ENCODE measurements at places on chromosomes 16 and 17. TPM values are rescaled to one million over a fixed set of nuclear protein-coding genes. Genes with fewer than 3 reads are reported as not detected.

DNA sequence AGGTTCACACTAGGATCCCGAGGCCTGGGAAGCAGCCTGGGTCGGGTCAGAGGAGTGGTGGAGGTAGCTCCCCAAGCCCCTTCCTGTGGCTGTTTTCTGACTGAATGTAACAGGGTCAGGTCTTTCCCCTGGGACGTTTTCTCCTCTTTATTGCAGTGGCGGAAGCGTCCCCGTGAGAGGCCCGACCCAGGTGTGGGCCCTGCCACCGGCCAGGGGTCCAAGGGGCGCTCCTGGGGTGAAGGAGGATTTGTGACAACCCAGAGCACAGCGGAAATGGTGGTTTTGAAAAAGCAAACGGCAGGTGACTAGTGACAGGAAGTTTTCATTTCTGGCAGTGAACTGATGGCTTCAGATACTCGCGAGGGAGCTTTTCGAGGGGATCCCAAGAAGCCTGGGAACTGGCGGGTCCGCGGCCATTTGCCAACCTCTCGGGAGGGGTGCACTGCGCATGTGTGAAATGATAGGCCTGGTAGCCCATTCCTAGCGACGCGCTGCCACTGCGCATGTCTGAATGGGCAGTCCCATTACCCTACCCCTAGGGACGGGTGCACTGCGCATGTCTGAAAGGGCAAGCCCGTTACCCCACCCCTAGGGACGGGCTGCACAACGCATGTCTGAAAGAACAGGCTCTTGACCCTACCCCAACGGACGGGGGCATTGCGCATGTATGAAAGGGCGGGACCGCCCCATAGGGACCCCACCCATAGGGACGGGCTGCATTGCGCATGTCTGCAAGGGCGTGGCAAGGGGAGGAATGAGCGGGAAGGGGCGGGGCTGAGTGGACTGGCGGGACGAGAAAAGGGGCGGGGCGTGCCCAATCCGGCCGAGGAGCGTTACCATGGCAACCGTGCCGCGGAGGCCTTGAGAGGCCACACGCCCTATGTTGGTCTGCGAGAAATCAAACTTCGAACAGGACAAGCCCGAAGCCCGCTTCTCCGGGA is 1747.9 kb downstream of the TP53TG3F start:
- no peak for DNase-seq
- H3K4me3 ChIP-seq = no peak overlapping the region
- no peak overlapping the region for H3K27ac ChIP-seq
- peaks cover 5% of the 10 kb centered on the region for H3K27me3 ChIP-seq
- peaks cover 60% of the 10 kb centered on the region for H3K36me3 ChIP-seq
- H3K4me1 ChIP-seq = no peaks in the 10 kb centered on the region

DNA sequence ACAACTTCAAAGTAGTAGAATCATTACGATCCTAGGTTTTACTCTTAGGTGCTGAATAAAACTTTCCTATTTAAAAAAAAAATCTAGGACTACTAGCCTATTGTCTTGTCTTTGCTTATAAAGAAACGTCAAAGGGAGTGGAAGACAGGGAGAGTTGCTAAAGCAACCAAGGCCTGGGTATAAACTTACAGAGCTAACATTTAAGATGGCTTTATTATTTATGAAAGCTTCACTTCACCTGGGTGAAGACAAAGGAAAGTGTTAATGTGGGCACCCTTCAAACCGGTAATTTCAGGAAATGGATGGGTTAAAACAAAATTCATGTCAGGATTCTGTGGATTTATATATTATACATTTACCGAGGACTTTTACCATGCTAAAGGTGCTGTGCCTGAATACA is 2.5 kb downstream of the DUSP14 start:
- no peak for DNase-seq
- peak overlapping the region; percentile 93 for H3K4me3 ChIP-seq
- H3K4me1 ChIP-seq = peaks cover 52% of the 10 kb centered on the region
- H3K27me3 ChIP-seq = peaks cover 3% of the 10 kb centered on the region

The PRCD gene
- 4.5 TPM for total RNA-seq

GRCh38 chr17:36705874-36706731 is 104.7 kb downstream of the MRM1 start:
- H3K4me3 ChIP-seq = no peak overlapping the region
- no peak overlapping the region for H3K27ac ChIP-seq
- H3K4me1 ChIP-seq = 0 out of 2 replicates have a peak, but pooled peaks cover 3% of the 10 kb centered on the region
- peak; percentile 70 for DNase-seq
- no peaks in the 10 kb centered on the region for H3K36me3 ChIP-seq
- H3K27me3 ChIP-seq = peaks cover 44% of the 10 kb centered on the region

GRCh38 chr17:32826076-32826475 is 50.8 kb downstream of the MYO1D start:
- H3K36me3 ChIP-seq = no peaks in the 10 kb centered on the region
- no peaks in the 10 kb centered on the region for H3K27me3 ChIP-seq
- no peak overlapping the region for H3K4me3 ChIP-seq
- DNase-seq = no peak
- peaks cover 2% of the 10 kb centered on the region for H3K4me1 ChIP-seq
- no peak overlapping the region for H3K27ac ChIP-seq

The CHAD gene
- not detected for total RNA-seq

DNA sequence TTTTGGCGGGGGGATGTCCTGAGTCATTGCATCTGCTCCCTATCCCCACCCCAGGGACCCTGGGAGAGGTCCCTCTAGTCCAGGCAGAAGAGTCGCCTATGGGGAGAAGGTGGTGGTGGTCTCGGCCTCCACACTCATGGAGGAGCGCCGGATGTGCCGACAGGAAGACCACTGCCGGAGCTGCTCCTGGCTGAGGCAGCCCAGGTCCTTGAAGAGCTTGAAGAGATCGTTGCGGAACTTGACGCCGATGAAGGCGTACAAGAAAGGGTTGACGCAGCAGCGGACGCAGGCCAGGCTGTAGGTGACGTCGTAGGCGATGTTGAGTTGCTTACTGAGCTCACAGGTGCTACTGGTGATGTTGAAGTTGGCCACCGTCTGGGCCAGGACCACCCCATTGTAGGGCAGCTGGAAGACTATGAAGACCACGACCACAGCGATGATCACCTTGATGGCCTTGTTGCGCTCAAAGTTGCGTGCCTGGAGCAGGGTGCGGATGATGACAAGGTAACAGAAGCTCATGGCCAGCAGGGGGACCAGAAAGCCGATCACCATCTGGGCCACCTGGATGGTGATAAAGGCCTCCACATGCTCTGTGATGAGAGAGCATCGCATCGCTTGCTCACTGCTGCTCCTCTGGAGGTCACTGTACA is 10.5 kb downstream of the CCR7 start:
- H3K27me3 ChIP-seq = peaks cover 5% of the 10 kb centered on the region
- no peak overlapping the region for H3K27ac ChIP-seq
- DNase-seq = peak; percentile 6

The TMC8 gene
- 3.1 TPM for total RNA-seq

The EFNB3 gene
- 14.5 TPM for total RNA-seq

The ASIC2 gene
- 2.7 TPM for total RNA-seq

DNA sequence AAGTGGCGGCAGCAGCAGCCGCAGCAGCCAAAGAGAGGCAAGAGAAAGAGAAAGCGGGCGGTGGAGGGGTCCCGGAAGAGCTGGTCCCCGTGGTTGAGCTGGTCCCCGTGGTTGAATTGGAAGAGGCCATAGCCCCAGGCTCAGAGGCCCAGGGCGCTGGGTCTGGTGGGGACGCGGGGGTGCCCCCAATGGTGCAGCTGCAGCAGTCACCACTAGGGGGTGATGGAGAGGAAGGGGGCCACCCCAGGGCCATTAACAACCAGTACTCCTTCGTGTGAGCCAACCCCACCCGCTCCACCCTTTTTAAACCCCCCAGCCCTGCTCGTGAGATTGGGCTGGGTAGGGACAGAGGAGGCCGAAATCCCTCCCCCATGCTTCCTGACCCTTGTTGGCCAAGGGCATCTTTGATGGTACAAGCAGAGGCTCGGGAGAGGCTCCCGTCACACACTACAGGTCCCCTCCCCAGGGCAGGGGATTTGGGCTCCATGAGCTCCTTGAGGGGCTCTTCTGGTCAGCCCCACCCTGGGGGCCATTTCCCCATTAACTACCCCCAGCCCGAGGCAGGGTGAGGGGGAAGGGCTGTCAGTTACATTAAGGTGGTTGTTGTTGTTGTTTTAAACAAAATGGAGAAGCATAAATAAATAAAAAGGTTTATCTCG is 4.6 kb upstream of the ATP2A1 start:
- peaks cover 22% of the 10 kb centered on the region for H3K36me3 ChIP-seq
- DNase-seq = peak; percentile 77
- H3K4me3 ChIP-seq = no peak overlapping the region
- H3K27ac ChIP-seq = no peak overlapping the region
- H3K4me1 ChIP-seq = peaks cover 10% of the 10 kb centered on the region
- H3K27me3 ChIP-seq = no peaks in the 10 kb centered on the region

GRCh38 chr16:47562366-47562765 is 101.2 kb downstream of the PHKB start:
- H3K27me3 ChIP-seq = no peaks in the 10 kb centered on the region
- H3K4me3 ChIP-seq = no peak overlapping the region
- H3K36me3 ChIP-seq = peaks cover 8% of the 10 kb centered on the region
- DNase-seq = no peak

The PDP2 gene
- total RNA-seq = 27.0 TPM

DNA sequence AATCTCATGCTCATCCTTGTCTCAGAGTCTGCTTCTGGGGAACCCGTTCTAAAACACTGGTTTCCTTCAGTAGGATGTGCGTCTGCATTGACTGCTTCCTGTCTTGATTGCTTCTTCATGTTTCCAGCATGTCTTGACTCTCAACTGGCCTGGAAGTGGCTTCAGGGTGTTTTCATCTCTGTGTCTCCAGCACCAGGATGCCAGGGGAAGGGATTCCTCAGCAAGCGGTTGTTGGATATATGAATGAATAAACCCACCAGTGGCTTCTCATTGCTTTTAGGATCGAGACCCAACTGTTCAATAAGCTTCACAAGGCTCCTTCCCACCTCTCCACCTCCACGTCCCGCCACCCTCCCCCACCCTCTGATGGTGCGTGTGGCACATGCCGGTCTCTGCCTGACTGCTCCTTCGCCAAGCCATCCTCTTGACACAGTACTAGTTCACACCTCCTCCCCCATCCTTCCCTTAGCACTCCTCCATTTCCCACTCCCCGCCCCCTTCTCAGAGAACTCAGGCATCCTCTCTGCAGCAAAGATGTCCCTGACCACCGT is 14.1 kb upstream of the TNS4 start:
- H3K4me1 ChIP-seq = peaks cover 20% of the 10 kb centered on the region
- H3K4me3 ChIP-seq = no peak overlapping the region
- H3K36me3 ChIP-seq = no peaks in the 10 kb centered on the region
- H3K27ac ChIP-seq = no peak overlapping the region
- no peaks in the 10 kb centered on the region for H3K27me3 ChIP-seq
- DNase-seq = no peak

The CACNA1G gene
- total RNA-seq = 6.7 TPM

- DNase-seq = peak; percentile 66
- H3K36me3 ChIP-seq = no peaks in the 10 kb centered on the region
Measured at GRCh38 chr17:8173056-8173870, 2.9 kb downstream of the TMEM107 start.

- no peak overlapping the region for H3K27ac ChIP-seq
- H3K36me3 ChIP-seq = no peaks in the 10 kb centered on the region
- no peaks in the 10 kb centered on the region for H3K27me3 ChIP-seq
- H3K4me1 ChIP-seq = no peaks in the 10 kb centered on the region
- DNase-seq = no peak
- no peak overlapping the region for H3K4me3 ChIP-seq
Measured at GRCh38 chr17:1509290-1509881, 7.0 kb downstream of the INPP5K start.

GRCh38 chr17:33014751-33015150 is 23.1 kb downstream of the SPACA3 start:
- no peak overlapping the region for H3K4me3 ChIP-seq
- H3K36me3 ChIP-seq = no peaks in the 10 kb centered on the region
- H3K27me3 ChIP-seq = peaks cover 6% of the 10 kb centered on the region
- no peak for DNase-seq
- H3K27ac ChIP-seq = no peak overlapping the region
- H3K4me1 ChIP-seq = no peaks in the 10 kb centered on the region

DNA sequence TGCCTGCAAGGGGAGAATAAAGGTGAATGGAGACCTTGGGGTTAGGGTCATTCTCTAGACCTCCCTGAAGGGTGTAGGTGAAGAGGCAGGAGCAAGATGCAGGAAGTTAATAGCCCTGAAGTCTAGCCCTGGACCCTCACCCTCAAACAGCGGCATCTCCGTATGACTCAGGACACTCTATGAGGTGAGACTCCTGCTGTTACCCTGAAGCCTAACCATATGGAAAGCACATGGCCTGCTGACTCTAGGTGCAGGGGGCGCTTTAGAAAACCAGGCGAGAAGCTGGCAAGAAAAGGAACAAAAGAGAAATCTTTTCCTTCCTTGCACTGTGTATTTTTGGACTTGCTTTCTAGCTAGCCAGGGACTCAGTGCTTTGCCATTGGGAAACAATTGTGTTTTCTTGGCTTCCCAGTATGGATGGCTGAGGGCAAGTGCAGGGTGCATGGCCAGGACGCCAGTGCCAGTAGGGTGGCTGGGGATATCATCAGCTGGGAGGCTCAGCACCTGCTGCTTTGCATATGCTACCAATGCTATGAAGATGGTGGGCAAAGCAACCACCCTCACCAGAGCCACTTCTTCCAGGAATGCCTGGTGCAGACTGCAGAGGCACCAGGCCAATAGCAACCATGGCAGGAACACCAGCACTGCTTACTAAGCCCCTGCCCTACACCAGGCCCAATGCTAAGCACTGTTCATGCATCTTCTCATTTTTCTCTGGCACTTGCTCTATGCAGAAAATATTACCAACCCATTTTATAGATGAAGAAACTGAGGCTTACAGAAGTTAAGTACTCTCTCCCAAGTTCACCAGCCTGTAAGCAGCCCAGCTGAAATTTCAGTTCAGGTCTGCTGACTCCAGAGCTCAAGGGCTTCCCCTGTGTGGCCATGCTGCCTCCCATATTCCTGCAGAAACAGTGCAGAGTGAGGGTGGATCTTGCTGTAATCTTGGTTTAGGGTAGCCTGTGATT is 425.1 kb downstream of the SLC39A11 start:
- no peak overlapping the region for H3K27ac ChIP-seq
- DNase-seq = no peak
- no peak overlapping the region for H3K4me3 ChIP-seq
- H3K4me1 ChIP-seq = peaks cover 14% of the 10 kb centered on the region

The KLHL11 gene
- total RNA-seq = 14.7 TPM

- no peak for DNase-seq
- H3K4me1 ChIP-seq = peaks cover 12% of the 10 kb centered on the region
- H3K27me3 ChIP-seq = peaks cover 34% of the 10 kb centered on the region
- H3K4me3 ChIP-seq = no peak overlapping the region
- no peaks in the 10 kb centered on the region for H3K36me3 ChIP-seq
Measured at GRCh38 chr17:43709210-43709609, 47.5 kb upstream of the MEOX1 start.

GRCh38 chr16:586047-586644 is 3.7 kb upstream of the RAB40C start:
- peaks cover 19% of the 10 kb centered on the region for H3K4me1 ChIP-seq
- peaks cover 38% of the 10 kb centered on the region for H3K27me3 ChIP-seq
- DNase-seq = no peak
- H3K36me3 ChIP-seq = peaks cover 2% of the 10 kb centered on the region

DNA sequence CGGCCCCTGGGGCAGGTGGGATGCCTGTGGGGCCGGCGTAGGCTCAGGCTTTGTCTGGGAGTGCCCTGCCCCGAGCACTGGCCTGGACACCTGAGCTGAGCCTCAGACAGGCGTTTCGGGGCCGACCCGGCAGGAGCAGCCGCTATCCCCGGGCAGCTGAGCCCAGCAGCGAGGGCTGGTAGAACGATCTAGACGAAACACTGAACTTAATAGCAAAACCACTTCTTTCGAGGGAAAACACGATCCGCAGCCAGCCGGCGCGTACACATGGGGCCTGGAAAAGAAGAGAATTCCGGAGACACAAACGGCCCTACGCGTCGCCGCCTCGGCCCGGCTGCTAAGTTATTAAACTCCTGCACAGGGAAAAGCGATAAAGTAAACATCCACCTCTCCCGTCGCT is 22.0 kb upstream of the SSTR5 start:
- H3K27ac ChIP-seq = peak overlapping the region; percentile 45
- H3K27me3 ChIP-seq = no peaks in the 10 kb centered on the region
- no peak for DNase-seq
- no peaks in the 10 kb centered on the region for H3K36me3 ChIP-seq
- H3K4me1 ChIP-seq = no peaks in the 10 kb centered on the region
